ENCODE measurements at places on chromosomes 2 and 18.

- peak; percentile 63 for DNase-seq
Observed at GRCh38 chr18:944440-944839, 39.8 kb downstream of the ADCYAP1 start.

DNA sequence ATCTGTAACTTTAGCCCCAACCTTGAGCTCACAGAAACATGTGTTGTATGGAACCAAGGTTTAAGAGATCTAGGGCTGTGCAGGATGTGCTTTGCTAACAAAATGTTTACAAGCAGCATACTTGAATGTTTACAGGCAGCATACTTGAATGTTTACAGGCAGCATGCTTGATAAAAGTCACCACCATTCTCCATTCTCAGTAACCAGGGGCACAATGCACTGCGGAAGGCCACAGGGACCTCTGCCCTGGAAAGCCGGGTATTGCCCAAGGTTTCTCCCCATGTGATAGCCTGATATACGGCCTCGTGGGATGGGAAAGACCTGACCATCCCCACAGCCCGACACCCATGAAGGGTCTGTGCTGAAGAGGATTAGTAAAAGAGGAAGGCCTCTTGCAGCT is 52.4 kb downstream of the LONRF2 start:
- DNase-seq: no peak

GRCh38 chr2:96150791-96151594 is 5.8 kb upstream of the DUSP2 start:
- DNase-seq: no peak

DNA sequence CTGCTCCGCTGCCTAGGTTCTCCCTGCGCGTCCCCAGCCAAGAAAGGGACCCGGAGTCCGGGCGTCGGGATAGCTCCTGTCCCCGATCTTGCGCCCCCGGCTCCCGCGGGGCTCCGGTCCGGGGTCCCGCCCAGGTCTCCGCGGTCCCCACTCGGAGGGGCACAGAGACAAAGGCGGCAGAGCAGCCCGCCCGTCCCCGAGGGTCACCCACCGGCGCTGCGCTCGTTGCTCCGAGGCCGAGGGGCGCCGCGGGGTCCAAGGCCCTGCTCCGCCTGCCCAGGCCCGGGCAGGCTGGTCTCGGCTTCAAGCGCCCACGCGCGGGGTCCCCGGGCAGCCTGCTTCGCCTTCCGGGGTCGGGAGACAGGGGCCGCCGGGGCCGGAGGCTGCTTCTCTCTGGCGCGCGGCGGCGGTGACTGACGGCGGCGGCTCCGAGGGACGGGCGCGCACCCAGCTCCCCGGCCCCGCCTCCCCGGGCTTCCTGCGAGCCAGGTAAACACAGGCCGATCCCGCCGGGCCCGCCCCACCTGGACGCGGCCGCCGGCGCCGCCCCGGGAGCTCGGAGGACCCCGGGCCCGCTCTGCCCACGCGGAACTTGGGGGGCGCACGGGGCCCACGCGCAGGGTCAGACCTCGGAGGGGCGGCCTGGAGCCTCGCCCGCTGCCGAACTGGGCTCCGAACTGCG is at the start of gene MBP:
Gene MBP (minus strand): TSS at position 415 of the 682 bp plus-strand sequence. CDS start 27,522 bp downstream, outside the sequence.
- DNase-seq: no peak

GRCh38 chr2:60104514-60105505 is 448.6 kb downstream of the BCL11A start:
- peak; percentile 47 for DNase-seq

DNA sequence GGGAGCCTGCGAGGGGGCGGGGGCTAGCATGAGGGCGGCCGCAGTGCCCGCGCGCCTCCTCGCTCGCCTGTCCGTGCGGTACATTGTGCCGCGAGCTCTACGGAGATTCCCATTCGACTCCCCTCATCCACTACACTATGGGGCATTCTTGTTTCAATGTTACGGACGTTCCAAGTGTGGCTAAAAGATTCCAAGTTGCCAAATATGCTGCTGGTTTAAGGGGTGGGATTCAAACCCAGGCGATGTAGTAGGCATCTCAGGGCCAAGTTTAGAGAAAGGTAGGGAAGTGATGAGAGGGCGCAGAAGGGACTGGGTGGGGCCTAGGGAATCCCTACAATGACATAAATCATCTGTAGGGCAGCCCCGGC is 10.0 kb upstream of the CRYBA2 start:
- no peak for DNase-seq

- DNase-seq: no peak
Observed at GRCh38 chr18:52481116-52481515, 141.1 kb downstream of the DCC start.

DNA sequence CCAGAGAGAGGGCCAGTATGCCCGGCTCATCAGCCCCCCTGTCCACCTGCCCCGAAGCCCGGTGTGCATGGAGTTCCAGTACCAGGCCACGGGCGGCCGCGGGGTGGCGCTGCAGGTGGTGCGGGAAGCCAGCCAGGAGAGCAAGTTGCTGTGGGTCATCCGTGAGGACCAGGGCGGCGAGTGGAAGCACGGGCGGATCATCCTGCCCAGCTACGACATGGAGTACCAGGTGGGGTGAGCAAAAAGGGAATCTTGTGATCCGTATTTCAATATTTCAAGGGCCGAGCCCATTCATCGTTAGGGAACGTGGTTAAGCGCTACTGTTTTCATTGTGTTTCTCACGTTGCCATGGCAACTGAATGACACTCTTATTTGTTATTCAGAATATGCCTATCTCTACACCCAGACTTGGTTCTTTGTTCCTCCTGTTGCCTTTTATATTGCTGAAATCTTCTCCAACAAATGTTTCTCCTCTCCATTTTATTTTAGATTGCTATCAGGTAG is 81.5 kb downstream of the NRP2 start:
- DNase-seq: peak; percentile 90

DNA sequence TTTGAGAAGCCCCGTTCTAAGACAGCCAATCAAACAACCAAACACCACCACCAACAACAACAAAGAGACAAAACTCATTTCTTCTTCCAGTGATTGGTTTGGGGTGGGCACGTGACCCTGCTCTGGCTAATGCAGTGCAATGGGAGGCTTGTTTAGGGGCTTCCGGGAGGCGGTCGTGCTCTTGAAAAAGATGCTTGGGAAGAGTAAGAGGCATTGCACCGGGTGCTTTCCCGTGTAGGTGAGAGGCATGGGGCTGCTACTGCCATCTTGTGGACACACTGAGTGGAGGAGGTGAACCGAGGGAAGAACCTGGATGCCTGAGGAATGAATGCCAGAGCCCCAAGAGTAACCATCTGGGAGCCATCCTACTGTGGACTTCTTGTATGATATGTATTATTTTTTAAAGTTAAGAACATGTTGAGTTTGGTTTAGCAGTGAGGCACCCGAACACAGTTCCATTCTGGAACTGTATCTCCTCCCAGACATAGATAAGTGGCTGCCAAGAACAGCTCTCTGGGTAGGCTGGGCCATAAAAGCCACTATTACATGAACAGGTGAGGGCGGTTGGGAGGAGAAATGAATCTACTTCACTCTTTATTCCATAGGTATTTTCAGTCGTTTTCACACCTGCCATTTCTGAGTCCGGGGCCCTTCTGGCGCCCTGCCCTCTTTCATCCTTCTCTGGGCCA is 19.1 kb upstream of the ARHGAP25 start:
- peak; percentile 47 for DNase-seq
